ENCODE measurements at places on chromosomes 16 and 17.

GRCh38 chr17:11109106-11109505 is 131.9 kb upstream of the SHISA6 start:
- no peak for DNase-seq

GRCh38 chr17:78960928-78961327 is 18.8 kb downstream of the LGALS3BP start:
- no peak for DNase-seq

- no peak for DNase-seq
Measured at GRCh38 chr17:80116276-80116920, 15.0 kb downstream of the GAA start.

GRCh38 chr17:55421179-55421934 is at the start of gene MMD:
MMD (minus strand) TSS chr17:55421835; CDS start chr17:55421695, 140 bp downstream.
- no peak for DNase-seq

DNA sequence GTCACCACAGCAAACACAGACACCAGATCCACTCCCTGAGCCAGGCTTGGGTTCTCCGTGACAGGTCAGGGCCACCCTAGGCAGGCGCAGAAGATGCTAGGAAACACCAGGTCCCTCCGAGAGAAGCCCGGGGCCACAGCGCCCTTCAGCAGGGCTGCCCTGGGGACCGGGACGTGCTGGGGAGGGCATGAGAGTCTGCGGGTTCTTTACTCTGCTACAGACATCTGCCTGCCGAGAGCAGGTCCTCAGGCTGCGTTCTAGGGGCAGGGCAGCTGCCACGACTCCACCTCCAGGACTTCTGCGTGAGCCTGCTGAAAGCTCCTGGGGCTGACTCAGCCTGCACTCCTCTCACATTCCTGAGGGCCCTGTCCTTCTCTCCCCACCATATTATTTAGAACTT is 11.4 kb downstream of the MYLK3 start:
- no peak for DNase-seq

- peak; percentile 84 for DNase-seq
Measured at GRCh38 chr17:45218895-45219661, 2.6 kb upstream of the FMNL1 start.

DNA sequence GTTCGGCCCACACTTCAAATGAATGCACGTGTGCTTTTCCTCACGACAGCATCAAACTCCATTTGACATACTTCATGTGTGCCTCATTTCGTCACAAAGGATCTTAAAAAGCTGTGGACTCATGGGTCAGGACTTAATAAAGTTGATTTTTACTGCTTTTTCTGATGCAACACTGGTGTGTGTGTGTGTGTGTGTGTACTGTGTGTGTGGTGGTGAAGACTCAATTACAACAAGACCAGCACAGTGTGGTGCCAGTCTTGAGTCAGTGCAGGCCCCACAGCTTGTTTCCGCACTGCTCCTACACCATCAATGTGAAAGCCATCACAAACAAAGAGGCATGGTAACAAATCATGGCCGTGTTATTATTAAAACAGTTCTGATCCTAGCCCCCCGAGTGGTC is 17.7 kb downstream of the CDIP1 start:
- DNase-seq: no peak

DNA sequence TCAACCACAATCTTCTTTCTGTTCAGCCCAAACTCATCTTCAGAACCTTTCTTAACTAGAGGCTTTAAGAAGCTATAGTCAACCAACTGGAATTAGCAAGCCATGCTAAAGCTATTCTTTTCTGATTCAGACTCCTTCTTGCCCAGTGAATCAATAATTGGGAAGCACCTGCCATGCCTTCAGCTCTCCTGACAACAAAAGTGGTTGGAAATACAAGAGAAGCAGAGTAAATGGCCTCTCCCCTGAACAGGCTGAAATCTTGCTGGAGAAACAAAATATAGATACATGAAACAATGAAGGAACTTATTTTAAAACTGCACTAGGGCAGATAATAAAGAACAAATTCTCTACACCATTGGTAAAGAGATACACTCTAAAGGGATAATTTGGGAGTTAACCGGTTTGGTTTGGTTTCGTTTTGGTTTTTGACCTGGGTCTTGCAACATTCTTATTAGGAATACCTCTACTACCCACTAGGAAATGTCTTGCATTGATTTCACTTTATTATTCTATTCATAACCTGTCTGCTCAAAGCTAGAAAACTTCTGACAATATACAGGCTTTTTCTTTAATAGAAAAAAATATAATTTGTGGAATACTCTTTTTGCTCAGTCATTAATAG is 173.6 kb upstream of the DYNLRB2 start:
- DNase-seq: no peak

All from DND-41 (cell line).